ENCODE measurements at places on chromosomes 6 and 20. TPM values are rescaled to one million over a fixed set of nuclear protein-coding genes. Genes with fewer than 3 reads are reported as not detected.

COL9A3 gene
- total RNA-seq: 46.6 TPM

SLC13A3 gene
- 0.31 TPM for total RNA-seq

TCF15 gene
- not detected for total RNA-seq

BFSP1 gene
- total RNA-seq: 6.9 TPM

SMOC2 gene
- 0.13 TPM for total RNA-seq

C6orf52 gene
- 6.5 TPM for total RNA-seq

SLC4A11 gene
- 144 TPM for total RNA-seq

DEF6 gene
- 0.59 TPM for total RNA-seq

GSTA3 gene
- not detected for total RNA-seq

COL9A1 gene
- not detected for total RNA-seq

AIF1 gene
- total RNA-seq: 0.44 TPM

DLK2 gene
- total RNA-seq: 19.1 TPM

CD93 gene
- total RNA-seq: 0.10 TPM

IL17A gene
- total RNA-seq: not detected

PPIL6 gene
- total RNA-seq: 2.2 TPM

PDRG1 gene
- 48.2 TPM for total RNA-seq

TREM1 gene
- total RNA-seq: not detected

ZNF334 gene
- 0.28 TPM for total RNA-seq

CGA gene
- total RNA-seq: not detected

SMLR1 gene
- 0.08 TPM for total RNA-seq

MCHR2 gene
- not detected for total RNA-seq

BMP2 gene
- 0.23 TPM for total RNA-seq

RIPPLY2 gene
- 6.5 TPM for total RNA-seq

PHACTR3 gene
- total RNA-seq: 0.10 TPM

ZKSCAN4 gene
- total RNA-seq: 4.4 TPM

FAM110A gene
- 7.8 TPM for total RNA-seq

PTK6 gene
- 6.5 TPM for total RNA-seq

HLA-B gene
- 191 TPM for total RNA-seq
